ENCODE measurements at places on chromosomes 7 and 10. TPM values are rescaled to one million over a fixed set of nuclear protein-coding genes. Genes with fewer than 3 reads are reported as not detected.

- DNase-seq: no peak
Observed at GRCh38 chr10:43079856-43080255, 3.0 kb downstream of the RET start.

Gene PDE6C
- 1.1 TPM for polyA plus RNA-seq

Gene UCN3
- polyA plus RNA-seq: 0.45 TPM

DNA sequence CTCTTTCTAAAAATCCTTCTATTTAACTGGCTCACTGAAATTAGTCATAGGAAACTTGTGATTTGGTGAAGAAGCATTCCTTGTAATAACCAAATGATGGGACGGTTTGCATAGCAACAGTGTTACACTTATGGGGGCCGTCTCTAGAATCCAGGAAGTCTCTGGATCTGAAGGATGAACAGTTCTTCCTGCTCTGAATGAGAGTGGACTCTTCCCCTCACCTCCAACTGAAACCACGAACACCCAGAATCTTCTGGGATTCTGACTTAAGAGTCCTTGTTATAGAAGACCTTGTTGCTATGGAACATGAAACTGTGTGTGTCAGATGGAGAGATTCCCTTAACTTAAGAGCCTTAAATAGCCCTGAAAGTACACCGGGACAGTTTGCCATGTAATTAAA is 23.2 kb downstream of the NOLC1 start:
- no peak for DNase-seq

DNA sequence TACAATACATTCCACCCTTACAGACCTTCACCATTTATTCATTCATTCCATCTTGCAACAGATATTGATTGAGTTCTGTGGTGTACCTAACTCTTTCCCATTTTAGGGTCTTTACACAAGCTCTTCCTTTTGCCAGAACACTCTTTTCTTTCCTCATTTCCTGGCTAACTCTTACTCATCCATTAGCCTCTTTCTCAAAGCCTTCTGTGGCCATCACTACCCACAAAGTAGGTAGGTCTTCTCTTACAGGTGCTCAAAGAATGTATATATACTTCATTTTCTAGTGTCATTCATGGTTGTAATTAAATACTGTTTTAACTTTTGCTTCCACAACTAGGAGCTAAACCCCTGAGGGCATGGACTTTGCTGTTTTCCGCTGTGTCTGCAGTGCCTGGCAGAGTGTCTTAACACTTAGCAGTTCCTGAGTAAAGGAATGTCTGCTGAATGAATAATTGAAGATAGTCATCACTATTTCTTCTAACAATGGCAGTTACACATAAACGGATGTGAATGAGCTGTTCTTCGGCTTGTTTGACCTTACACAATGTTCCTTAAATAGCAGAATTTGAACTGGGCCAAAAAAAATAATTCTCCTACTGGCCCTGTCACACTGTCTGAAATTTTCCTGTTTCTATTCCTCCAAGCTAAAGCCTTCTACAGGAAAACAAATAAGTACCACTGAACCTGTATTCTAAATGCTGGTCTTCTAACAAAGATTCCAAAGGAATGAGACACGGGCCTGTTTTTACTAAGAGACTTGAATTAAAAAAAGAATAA is 15.1 kb downstream of the BCAP29 start:
- no peak for DNase-seq

GRCh38 chr10:124648738-124649137 is 95.4 kb downstream of the FAM53B start:
- peak; percentile 59 for DNase-seq

Gene TUBB8
- polyA plus RNA-seq: 1.4 TPM

Gene CLRN3
- 19.4 TPM for polyA plus RNA-seq

DNA sequence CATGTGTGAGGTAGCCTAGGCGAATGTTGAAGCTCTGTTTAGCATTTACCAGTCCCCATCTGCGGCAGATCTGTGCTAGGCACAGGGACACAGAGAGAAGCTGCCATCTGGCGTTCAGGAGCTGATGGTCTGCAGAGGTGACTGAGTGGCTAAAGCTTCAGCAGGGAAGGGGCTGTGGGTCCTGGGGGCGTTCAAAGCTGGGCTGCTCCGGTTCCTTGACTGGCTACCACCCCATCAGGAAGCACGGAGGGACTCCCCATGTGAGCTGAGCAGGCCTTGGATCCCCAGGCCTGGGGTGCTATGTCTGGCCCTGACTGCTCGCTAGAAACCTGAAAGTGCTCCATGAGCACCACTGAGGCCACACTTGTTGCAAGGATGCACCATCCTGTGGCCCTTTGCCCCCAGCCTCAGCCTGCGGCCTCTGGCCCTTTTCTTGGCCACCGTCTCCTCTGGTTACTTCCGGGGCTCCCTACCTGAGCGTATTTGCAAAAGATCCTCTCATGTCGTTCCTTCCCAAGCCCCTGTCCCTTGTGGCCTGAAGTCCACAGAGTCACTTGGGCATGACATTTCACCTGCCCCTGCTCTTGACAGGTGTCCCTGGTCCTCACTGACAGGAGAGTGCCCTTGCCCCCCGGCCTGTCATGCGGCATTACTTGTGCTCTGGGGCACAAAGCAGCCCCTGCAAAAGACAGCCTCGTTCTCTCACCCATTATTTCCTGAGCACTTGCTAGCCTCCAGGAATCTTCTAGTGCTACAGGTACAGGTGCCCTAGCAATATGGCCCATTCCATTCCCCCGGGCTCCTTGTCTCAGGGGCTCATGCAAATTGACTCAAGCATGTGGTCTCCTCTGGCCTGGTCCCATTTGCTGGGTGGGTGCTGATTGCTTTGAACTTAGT is 108.1 kb downstream of the GLRX3 start:
- no peak for DNase-seq

DNA sequence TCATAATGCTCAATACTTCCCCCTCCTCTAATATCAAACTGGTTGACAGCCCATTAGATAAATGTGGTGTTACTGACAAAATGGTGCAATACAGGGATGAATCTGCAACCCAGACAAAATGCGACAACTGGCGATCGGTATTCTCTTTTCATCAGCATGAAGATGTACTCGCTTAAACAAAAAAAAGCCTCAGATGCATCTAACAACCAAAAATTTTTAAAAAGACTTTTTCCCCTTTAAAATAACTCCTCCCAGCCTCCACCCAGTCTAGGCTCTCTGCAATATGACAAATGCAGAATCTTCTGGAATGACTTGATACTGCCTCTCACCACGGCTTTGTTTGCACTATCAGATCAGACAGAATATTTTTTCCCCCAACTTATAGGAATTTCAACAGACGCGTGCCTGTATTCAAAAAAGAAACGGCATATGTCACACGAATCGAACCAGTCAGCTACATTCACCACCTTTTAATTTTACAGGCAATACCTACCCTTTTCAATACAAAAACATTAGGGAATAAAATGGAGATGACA is 1.2 kb downstream of the YWHAG start:
- DNase-seq: no peak

- DNase-seq: no peak
Observed at GRCh38 chr10:113475381-113475807, 77.5 kb upstream of the HABP2 start.

- no peak for DNase-seq
Observed at GRCh38 chr7:19284136-19284535, 138.9 kb upstream of the FERD3L start.

Gene TAS2R5
- 9.8 TPM for polyA plus RNA-seq

Gene PPP2R2D
- 43.2 TPM for polyA plus RNA-seq

DNA sequence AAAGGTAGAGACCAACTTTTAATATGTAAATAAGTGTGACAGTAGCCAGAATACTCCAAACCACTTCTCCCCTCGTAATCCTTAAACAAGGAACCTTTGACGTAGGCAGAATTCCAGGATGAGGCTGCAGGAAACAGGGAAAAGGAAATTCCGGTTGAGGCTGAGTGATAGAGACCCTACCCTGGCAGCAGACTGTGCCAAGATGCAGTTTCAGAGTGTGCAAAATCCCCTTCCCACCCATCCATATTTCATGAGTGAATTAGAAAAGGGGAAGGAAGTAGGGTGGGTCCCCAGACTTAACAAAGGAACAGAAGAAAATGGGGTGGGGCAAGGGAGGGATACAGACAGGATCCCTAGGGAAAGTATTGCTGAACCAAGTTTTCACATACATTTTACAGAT is 143.0 kb downstream of the RAPGEF5 start:
- no peak for DNase-seq

GRCh38 chr10:112588225-112588990 is 141.4 kb downstream of the VTI1A start:
- no peak for DNase-seq

Gene PNLIPRP3
- not detected for polyA plus RNA-seq

- peak; percentile 54 for DNase-seq
Observed at GRCh38 chr7:1290026-1290678, 57.5 kb downstream of the UNCX start.

GRCh38 chr7:80679921-80680907 is 41.8 kb downstream of the CD36 start:
- no peak for DNase-seq

DNA sequence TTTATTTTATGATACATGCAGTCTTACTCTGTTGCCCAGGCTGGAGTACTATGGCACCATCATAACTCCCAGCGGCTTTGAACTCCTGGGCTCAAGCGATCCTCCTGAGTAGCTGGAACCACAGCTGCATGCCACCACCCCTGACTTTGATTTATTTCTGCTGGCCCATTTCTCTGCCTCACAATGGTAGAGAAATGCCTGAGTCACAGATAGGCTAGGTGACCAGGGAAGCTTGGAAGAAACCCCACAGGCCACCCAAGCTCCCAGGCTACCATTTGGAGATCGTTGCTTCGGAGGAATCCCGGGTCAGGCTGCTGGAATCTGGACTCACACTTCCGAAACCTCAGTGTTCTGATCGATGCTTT is 17.4 kb upstream of the BAIAP2L1 start:
- DNase-seq: no peak

Gene OPALIN
- not detected for polyA plus RNA-seq

Gene CALCR
- 1.0 TPM for polyA plus RNA-seq

Gene MKI67
- polyA plus RNA-seq: 69.6 TPM

DNA sequence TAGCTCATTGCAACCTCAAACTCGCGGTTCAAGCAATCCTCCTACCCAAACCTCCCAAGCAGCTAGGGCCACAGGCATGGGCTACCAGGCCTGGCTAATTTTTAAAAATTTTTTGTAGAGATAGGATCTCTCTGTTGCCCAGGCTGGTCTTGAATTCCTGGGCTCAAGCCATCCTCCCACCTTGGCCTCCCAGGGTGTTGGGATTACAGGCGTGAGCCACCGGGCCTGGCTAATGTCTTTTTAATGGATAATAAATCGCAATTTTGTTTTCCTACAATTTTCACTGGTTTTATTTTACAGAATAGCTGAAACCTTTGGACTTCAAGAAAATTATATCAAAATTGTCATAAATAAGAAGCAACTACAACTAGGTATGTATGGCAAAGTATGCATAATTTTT is 10.9 kb downstream of the NUB1 start:
- no peak for DNase-seq

- DNase-seq: no peak
Observed at GRCh38 chr10:97943294-97943693, 87.1 kb downstream of the CRTAC1 start.

Gene PLEKHA8
- 22.3 TPM for polyA plus RNA-seq

DNA sequence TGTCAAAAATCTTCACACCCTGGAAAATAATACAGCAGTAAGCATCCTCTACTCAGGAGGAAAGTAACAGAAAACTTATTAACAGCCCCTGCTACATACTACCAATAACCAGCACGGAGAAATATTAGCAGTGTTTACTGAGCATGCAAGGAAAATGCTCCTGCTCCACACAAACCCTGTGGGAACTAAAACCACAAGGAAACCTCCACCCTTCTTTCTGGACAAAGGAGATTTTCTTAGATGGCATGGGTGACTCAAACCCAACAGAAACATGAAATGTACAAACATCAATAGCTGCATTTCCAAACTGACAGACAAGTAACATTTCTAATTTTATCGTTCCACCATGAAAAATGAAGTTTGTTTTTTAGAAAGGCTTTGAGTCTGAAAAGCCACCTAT is 113.4 kb downstream of the VPS41 start:
- no peak for DNase-seq

DNA sequence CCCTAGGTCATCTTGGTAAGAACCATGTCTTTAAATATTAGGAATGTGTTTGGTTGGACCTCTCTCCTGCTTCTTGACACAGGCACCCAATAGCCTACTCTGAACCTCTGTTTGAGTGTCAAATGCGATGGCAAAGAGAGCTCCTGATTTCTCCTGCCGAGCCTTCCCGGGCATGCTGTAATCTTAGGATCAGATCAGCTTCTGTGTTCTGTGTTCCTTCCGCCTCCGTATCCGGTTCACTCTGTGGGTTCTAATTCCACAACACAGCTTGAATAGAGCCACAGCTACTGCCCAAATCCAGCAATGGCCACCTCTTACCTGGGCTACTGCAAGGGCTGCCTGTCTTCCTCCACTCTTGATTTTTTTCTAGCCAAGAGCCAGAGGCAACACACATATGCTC is 165.2 kb upstream of the TNS3 start:
- DNase-seq: no peak

Gene ASB10
- polyA plus RNA-seq: not detected

Gene CALML3
- polyA plus RNA-seq: 0.06 TPM

Gene VWDE
- polyA plus RNA-seq: 4.6 TPM

- DNase-seq: no peak
Observed at GRCh38 chr10:60314069-60314940, 75.4 kb downstream of the ANK3 start.

- no peak for DNase-seq
Observed at GRCh38 chr7:26620352-26620751, 244.0 kb downstream of the SKAP2 start.

GRCh38 chr7:24283554-24283896 is 465 bp upstream of the NPY start:
- no peak for DNase-seq

Gene PDK4
- 15.2 TPM for polyA plus RNA-seq

DNA sequence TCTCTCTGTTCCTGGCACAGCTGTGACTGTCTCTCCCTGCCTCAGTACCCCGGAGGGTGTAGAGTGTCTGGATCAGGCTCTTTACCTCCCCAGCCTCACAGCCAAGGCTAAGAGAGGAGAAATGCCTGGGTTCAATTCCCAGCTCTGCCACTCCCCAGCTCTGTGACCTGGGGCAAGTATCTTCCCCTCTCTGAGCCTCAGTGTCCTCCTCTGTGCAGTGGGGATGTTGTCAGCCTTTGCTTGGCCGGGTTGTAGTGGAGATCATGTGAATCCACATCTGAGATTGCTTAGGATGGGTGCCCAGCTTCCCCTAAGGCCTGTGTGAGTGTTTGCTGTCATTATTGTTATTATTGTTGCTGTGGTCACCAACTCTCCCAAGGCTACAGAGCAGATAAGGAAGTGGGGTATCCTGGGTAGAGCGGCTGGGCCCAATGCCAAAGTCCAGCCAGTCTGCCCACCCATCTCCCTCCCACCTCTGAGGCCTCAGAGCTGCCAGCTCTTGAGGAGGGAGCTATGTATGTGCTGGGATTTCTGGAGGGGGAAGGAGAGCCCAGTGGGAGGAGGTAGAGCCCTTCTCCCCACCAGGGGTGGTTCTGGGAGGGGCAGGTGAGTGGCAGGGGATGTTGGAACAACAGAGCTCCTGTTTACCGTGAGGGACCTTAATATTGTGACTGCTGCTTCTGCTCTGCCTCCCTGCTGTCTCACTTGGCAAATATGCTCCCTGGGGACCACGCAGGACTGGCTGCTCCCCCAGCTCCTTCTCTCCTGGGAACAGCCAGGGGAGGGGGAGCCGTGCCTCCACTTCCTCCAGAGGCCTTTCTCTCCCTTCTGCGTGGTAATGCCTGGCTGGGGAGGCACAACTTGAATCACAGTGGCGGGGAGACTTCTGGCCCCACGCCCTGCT is 170.5 kb downstream of the RPS24 start:
- no peak for DNase-seq

GRCh38 chr7:77954773-77955555 is 156.4 kb downstream of the PHTF2 start:
- no peak for DNase-seq

- no peak for DNase-seq
Observed at GRCh38 chr7:28592861-28593260, 180.5 kb downstream of the CREB5 start.

Gene LEP
- 0.16 TPM for polyA plus RNA-seq

Gene SLC18A2
- polyA plus RNA-seq: 1.1 TPM

Measured in renal cortex interstitium (tissue), 15 donors.